ENCODE measurements at places on chromosomes 5 and 9.
A peak's percentile ranks its signal among the peaks of the same experiment; 100 is the strongest.

DNA sequence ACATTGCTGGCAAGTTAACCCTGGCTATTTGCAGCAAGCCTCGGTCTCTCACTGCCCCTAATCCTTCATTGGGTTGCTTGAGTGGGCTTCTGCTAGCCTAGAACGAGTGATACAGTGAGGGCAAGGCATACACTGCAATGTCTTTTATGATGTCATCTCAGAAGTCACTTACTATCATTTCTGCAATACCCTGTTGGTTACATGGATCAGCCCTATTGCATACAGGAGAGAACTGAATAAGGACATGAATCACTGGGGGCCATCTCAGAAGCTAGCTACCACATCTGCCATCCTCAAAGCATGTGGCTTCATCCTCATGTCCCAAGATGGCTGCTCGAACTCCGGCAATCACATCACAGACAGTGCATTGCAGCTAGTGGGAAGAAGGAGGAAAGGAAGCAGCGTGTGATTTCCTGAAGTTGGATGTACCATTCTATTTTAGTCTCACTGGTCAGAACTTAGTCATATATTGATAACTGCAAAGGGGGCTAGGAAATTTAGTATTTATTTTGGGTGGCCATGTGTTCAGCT is 33.3 kb upstream of the CDKN2AIPNL start:
- no peak for DNase-seq

- DNase-seq = no peak
Measured at GRCh38 chr9:123395276-123395688, 39.3 kb downstream of the CRB2 start.

GRCh38 chr5:133469252-133469651 is 143.1 kb downstream of the FSTL4 start:
- DNase-seq = no peak

DNA sequence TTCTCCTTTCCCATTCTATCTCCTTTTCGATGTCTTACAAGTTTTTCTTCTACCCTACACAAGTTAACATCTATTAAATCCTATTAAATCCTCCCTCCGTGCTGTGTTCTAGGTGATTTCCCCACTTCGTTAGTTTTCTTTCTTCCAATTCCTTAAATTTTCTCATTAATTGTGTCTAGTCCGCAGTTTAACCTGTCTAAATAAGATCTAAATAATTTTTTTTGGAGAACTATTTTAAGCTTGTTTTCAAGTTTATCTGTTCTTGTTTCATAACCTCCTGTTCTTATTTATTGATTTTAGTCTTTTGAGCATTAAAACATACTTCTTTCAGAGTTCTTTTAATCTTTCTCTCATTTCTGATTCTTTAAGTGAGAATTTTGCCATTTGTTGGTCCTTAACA is 109.3 kb downstream of the UHRF2 start:
- no peak for DNase-seq

DNA sequence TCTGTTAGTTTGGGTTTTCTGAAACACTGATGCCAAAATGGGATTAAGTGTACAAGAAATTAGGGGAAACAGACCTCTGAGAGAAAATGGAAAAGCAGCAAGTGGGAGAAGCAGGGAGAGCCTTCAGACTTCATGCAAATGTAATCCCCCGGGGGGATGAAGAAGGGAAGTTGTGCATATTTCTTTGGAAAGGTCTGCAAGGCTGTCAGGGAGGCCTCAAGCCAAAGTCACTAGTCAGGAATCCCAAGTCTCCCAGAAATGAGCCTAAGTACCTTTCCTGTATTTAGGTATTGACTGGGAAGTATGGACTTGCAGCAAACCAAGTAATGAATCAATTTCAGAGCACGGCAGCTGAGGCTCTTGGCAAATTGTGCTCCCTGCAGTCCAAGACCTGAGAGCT is 2.2 kb downstream of the FTMT start:
- DNase-seq = no peak

DNA sequence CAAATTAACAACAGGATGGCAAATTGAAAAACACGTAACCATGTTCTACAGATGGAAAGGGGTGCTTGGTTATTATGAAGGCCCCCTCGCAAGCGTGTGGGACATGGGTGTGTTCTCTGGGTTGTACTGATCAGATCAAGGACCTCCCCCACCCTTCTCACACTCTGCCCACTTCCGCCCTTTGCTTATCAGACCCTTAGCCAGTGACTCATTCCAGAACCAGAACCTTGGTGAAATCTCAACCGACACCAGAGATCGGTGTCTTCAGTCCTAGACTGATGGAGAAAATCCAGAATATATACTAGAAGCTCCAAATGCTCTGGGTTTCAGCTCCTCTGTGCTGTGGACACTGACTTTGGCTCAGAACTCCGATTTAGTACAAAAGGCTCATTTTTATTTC is 64.9 kb downstream of the PTTG1 start:
- no peak for DNase-seq

GRCh38 chr9:95086564-95086955 is 230.9 kb downstream of the FANCC start:
- no peak for DNase-seq

GRCh38 chr5:60843386-60843935 is 608 bp downstream of the ELOVL7 start:
- DNase-seq = peak; percentile 1

GRCh38 chr9:78443946-78444345 is 147.0 kb downstream of the PSAT1 start:
- no peak for DNase-seq

- DNase-seq = no peak
Measured at GRCh38 chr5:6814816-6815215, 101.6 kb downstream of the TENT4A start.

DNA sequence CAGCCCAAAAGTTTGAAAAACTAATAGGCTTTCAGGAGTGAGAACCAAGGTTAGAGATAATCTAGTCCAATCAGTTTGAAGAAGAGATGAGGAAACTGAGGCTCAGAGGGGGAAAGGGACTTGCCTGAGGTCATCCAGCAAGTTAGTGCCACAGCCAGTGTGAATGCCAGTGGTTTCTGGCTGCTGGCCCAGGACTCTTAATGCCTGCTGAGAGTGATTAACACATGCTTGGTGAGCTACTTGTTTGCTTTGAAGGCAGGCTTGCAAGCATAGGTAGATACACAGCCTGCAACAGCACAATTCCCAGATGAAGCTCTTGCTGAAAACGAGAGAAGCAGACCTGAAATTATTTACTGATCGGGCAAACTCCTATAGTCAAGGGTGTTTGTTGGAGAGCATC is 591.6 kb upstream of the SGCD start:
- DNase-seq = no peak

GRCh38 chr5:945691-946551 is 53.2 kb downstream of the TRIP13 start:
- no peak for DNase-seq

- DNase-seq = no peak
Measured at GRCh38 chr5:175284806-175285205, 159.2 kb downstream of the DRD1 start.

DNA sequence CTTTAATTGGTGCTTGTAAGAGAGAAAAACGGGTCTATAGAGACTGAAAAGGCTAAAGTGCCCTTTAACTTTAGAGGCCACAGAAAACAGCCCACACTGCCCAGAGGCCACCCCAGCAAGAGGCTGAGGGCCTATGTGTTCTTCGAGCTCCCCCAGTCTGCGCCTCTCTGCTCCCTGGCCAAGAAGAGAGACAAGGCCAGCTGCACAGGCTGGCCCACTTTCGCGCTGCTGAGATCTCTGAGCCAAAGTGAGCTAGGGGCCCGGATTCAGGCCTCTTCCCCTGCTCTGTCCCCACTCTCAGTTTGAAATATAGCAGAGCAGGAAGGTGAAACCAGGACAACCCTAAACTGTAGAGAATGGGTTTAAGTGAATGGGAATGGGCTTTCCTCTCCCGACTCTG is 132.0 kb upstream of the TRIM32 start:
- no peak for DNase-seq
